ENCODE measurements at places on chromosomes 12 and 14.

GRCh38 chr14:34051966-34052657 lies 101.2 kb upstream of the EGLN3 start:
- DNase-seq = peak; percentile 90

DNA sequence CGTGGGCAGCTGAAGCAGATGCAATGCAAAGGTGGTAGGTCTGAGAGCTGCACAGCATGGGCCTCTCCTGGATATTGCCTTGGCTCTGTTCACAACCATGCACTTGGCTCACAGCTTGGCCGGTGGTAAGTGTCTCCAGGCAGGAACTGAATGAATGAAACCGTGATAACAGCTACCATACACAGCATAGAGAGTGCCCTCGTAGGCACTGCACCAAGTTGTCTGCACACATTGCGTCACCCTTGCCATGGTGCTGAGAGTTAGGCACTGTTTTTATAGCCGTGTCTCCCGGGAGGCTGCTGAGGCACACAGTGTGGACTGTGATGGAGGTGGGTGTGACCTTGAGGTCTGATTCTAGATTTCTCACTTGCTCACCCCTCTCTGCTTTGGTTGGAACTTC lies 157.6 kb upstream of the VASH1 start:
- no peak for DNase-seq

GRCh38 chr12:2642896-2643425 lies 151.8 kb upstream of the FKBP4 start:
- DNase-seq = no peak

DNA sequence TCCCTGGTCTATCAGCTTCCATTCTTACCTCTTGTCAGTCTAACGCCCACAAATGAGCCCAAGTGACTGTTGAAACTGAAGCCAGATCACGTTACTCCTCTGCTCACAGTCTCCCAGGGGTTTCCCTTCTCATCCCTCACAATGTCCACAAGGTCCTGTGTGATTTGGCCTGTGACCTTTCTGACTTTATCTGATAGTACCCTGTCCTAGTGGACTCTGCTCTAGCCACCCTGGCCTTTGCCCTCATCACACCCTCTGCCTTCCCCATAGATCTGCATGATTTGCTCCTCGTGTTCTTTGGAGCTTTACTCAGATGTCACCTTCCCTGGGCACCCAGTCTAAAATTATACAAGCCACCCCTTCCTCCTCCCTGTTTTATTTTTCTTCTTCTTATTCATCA lies 55.5 kb downstream of the RDH12 start:
- DNase-seq = no peak

DNA sequence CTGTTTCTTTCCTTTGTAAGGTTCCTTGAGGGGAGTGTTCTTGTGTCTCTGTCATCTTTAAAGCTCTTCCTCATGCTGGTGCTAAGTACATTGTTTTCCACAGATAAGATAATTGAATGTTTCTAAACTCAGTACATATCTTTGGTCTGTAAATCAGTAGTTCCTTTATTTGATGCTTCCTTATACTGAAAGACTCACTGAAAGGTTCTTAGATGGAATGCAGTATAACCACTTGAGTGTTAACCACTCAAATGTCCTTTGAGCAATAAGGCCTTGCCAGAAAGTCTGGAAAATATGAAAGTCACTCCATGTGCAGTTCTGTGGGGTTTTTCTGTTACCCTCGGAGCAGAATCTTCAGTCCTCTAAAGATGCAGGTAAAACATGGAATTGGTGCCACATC lies 23.0 kb upstream of the RNU6-8 start:
- no peak for DNase-seq

GRCh38 chr12:92332552-92332951 lies 186.9 kb upstream of the BTG1 start:
- no peak for DNase-seq

DNA sequence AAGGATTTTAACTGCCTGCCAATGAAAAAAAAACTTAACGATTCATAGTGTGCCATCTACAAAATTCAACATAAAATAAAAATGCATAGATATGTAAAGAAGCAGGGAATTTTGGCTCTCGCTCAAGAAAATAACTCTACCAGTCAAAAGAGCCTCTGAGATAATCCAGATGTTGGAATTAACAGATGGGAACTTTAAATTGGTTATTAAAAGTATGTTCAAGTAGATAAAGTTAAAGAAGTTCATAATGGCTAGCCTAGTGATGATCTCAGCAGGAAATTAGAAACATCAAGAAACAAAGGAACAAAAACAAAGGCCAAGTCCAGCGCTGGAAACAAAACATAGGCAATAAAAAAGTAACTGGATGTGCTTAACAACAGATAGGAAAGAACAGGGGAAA lies 23.1 kb downstream of the PIK3C2G start:
- no peak for DNase-seq

GRCh38 chr12:66217342-66217917 lies 28.4 kb downstream of the IRAK3 start:
- no peak for DNase-seq

GRCh38 chr12:31205054-31205453 lies 120.9 kb downstream of the SINHCAF start:
- no peak for DNase-seq

- DNase-seq = no peak
Observed at GRCh38 chr12:17665839-17666238, 424.2 kb downstream of the RERGL start.

- peak; percentile 89 for DNase-seq
Observed at GRCh38 chr14:53999061-53999488, 42.5 kb upstream of the BMP4 start.

GRCh38 chr12:43273467-43273866 lies 278.5 kb downstream of the ADAMTS20 start:
- no peak for DNase-seq

DNA sequence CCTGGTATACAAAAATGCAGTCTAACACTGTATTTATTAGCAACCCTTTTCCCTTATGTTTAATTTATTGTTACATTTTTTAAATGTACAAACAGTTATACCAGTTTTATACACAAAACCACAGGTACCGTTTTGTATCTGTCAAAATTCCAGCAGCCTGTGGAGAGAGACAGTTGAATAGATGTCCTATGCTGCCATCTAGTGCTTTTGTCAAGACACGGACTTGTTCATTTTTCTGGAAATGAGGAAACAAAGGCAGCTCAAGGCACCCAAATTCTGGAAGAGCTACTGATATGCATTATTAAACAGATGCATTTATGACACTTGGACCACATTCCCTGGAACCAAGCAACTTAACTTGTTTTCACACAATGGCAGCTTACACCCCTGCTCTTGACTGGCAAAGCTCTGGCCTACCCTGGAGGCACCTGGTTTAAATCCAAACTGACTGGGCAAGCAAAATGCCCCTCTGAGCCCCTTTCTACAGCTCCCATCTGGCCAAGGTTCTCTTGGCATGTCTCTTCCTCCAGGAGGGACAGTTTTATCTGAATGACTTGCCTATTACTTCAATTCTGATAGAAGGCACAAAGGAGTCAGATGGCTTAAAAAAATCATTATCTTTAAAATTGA lies 286.9 kb upstream of the PRKD1 start:
- peak; percentile 58 for DNase-seq

DNA sequence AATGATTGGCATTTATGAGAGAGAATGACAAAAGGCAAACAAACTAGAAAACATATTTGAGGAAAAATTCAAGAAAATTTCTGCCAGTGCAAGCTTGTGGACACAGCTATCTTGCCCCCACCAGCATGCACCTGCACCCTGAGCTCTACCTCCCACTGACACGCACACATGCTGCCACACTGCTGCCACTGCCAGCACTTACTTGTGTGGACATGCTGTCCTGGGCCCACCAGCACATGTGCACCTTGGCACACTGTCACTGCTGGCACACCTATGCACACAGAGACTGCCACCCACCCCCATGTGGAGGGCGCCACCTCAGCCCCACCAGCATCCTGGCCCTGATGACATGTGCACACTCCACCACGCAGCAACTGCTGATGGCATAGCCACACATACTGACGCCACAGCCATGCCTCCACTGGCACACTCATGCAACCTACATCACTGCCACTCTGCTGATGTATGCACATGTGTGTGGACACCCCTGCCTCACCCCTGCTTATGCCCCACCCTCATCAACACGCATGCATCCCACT lies 475.0 kb downstream of the SOX5 start:
- no peak for DNase-seq

GRCh38 chr14:73761618-73762355 lies 47.6 kb upstream of the PNMA1 start:
- DNase-seq = no peak

GRCh38 chr14:99749763-99750715 lies 43.2 kb upstream of the EML1 start:
- no peak for DNase-seq

DNA sequence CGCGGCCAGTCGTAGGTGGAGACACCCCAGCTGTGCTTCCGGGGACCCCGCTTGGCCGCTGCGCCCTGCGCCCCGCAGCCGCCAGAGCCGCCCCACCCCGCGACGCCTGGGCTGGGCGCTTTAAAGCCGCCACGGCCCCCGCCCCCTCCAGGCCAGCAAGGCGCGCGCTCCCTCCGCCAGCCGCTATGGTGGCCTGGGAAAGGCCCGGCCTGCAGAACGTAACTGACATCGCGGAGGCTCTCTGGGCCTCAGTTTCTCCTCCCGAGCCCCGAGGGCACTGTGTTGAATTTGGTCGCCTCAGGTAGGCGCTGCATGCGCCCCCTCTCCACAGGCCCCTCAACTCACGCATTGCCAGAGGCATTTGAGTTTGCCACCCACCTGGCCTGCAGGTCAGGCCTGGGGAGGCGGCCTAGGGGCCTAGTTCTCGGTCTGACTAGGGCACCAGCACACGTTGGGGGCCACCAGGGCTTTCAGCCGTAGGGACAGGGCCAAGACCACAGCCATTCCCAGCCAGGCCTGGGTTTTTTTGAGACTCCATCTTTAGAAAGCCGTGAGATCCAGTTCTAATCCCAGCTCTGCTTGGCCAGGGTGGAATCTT lies at the start of gene NGB:
Gene NGB (minus strand): TSS at position 94 of the 598 bp plus-strand sequence. CDS start 269 bp downstream, outside the sequence.
- DNase-seq = no peak

DNA sequence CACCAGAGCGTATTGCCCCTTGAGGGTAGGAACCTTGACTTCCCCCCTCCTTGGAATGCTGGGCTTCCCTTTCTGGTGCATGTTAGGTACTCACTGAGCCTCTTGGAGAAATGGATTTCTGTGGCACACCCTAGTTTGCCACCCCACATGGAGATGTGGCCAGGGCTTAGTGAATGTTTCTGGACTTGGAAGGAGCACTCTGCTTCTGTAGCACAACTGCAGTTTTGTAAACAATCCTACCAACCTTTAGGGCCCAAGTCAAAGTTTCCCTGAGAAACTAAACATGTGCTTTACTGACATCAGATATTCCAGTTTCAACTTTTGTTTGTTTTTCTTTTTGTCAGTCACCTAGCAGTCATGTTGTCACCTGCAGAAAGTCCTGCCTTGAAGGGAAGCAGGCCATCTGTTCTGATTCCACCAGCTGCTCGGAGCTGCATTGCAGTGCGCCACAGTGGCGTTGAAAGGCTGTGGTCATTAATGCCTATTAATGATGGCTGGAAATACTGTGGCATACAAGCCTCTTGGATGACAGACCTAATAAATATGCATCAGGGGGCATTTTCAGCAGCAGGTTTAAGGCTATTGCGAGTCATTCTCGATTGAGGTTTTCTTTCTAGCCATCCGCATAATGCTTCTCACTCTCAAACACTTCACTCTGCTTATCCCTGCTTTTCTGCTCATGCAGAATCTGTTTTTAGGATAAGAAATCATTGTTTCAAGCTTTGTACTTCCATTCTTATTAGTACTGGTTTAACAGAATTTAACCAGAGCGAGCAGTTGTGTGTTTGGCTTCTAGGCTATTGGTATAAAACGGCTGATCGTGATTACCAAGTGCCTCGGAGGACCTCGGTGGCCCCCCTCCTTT lies 7.8 kb downstream of the PELI2 start:
- no peak for DNase-seq

- no peak for DNase-seq
Observed at GRCh38 chr12:50061946-50062686, 4.7 kb downstream of the ASIC1 start.

- no peak for DNase-seq
Observed at GRCh38 chr14:94374749-94375260, 13.6 kb downstream of the SERPINA1 start.

DNA sequence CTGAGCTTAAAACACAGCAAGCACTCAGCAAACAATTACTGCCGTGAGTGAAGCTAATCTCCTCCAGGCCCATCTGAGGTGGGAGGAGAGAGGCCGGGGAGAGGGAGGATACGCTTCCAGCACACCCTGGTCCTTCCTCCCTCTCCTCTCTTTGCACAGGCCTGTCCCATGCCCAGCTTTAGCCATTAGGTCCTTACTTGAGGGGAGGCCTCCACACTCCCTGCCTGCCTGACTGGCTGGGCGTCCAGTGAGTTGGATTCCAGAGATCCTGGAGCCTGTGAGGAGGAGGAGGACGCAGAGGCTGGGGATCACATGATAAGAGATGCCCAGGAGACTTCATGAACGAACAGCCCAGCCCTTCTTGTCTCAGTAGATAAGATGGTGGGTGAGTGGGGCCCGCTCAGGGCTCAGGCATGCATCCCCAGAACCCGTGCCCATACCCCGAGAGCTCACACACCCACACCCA lies 65.1 kb upstream of the NCOR2 start:
- no peak for DNase-seq

DNA sequence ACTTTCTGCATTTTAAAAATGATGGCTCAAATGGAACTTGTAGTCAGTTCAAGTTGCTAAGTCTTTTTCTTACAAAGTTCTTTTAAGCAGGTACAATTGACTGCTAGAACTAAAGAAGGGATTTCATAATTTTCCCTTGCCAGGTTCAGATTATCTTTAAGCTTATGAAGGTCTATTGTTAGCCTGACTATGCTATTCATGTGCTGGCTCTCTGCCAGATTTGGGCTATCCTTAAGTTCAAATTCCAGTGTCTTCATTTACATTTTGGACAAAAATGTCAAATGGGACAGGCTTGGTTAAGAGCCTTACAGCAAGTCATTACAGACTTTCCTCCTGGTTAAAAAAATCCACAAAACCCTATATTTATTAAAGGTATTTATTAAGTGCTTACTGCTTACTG lies 42.3 kb downstream of the INSM2 start:
- DNase-seq = no peak

GRCh38 chr14:76328457-76329137 lies 47.3 kb upstream of the ESRRB start:
- DNase-seq = no peak

- no peak for DNase-seq
Observed at GRCh38 chr12:3142386-3142785, 65.2 kb downstream of the TSPAN9 start.

DNA sequence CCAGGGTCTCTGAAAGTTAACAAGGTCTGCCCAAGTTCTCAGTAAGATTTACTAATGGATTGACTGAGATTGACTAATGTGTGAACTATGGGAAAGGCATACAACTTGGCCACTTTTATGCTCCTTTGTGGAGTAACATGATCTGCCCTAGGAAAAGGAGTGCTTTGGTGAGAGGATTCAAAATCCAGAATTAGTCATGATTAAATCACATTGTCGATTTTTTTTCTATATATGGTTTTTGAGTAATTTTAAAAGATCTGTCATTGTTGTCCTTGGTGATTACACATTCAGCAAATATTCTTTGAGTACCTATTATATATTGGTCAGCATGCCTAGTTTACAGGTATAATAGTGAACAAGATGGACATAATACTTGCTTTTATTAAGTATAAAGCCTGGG lies 147.7 kb upstream of the SYT10 start:
- DNase-seq = no peak
